ENCODE measurements at places on chromosomes 6 and 20.

DNA sequence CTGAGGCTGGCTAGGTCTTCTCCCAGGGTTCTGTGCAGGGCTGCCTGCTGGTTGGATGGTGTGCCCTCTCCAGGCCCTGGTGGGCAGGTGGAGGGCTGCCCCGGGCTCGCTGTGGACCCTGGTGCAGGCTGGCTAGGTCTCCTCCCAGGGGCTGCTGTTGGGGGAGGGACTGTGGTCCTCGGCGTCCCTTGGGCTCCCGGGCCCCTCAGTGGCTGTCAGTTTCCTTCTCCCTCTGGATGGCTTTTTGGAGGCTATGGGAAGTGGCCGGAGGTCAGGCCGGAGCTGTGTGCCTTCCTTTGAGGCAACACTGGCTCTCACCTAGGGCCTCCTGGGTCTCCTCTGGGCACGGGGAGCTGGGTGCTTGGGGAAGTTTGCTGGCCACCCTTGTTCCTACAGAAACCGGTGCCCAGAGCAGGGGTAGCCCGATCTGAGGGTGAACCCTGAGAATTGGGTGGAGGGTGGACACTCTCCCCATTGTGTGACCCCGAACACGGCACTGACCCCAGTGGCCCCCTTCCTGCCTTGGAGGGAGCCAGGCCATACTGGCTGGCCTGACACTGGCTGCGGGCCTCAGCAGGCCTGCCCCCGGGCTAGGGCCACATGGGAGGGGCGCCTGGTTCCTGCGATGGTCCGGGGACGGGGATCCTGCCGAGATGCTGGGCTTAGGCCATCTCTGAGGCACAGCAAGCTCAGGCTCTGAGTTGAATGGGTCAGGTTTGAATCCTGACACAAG is 3.8 kb upstream of the CABLES2 start:
- DNase-seq: no peak

- DNase-seq: no peak
Measured at GRCh38 chr20:2149507-2149906, 47.9 kb downstream of the STK35 start.

GRCh38 chr6:150485161-150485958 is 114.3 kb upstream of the PLEKHG1 start:
- DNase-seq: no peak

- DNase-seq: no peak
Measured at GRCh38 chr6:121912905-121913304, 477.5 kb downstream of the GJA1 start.

GRCh38 chr6:37585937-37586336 is 86.2 kb upstream of the CCDC167 start:
- DNase-seq: no peak

- no peak for DNase-seq
Measured at GRCh38 chr6:26198722-26199056, 111.5 kb downstream of the HFE start.

- DNase-seq: no peak
Measured at GRCh38 chr6:117928833-117929232, 21.8 kb downstream of the SLC35F1 start.

- no peak for DNase-seq
Measured at GRCh38 chr6:168450917-168451316, 9.9 kb downstream of the SMOC2 start.

DNA sequence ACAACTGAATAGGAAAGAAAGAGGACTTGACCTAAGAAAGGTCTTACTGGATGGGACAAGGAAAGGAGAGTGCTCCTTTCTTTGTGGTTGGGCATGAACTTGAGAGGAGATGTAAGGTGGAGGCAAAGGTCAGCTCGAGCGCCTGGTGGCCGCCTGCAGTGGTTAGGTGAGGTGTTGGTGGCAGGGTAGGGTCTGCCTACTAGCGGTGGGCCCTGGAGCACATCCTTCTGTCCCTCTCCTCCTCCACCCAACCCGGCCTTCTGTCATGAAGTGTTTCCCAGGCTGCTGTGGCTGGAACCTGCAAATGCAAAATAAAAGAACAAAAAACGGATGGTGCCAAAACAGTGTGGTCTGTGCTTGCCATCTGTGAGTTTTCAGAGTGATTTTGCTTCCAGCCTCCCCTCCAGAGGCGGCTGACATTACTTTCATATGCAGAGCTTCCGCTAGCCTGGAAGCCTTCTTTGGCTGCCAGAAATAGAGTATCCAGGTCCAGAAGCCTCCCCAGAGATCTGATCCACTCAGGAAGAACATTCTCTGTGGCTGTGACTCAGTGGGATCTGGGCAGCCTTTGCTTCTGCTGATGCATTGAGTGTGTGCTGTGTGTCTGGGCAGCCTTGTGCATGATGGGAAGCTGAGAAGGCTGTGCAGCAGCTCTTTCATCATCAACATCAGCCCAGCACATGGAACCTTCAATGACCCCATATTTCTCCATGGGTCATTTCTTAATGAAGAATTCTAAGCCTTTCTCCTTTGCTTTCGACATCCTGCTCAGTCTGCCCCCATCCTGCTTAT is 79.8 kb upstream of the FAM184A start:
- no peak for DNase-seq

DNA sequence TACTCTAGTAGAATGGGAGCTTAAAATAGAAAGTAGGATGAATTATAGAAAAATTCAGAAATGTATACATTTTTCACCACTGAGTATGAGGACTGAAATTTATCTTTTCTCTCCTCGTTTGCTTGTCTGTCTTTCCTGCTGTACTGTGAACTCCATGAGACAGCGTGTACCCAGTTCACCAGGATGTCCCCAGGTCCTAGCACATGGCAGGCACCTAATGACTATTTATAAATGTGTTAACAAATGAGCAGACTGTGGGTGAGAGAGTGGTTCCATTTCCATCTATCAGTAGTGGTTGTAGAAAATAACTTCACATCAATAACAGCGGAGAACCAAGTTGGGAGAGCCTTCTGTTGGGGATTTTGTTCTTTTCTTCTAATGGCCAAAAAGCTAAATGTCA is 106.3 kb downstream of the NUS1 start:
- DNase-seq: no peak

GRCh38 chr6:165910184-165910966 is 247.3 kb upstream of the PDE10A start:
- no peak for DNase-seq

All from CD4-positive, alpha-beta memory T cell (primary cell).